ENCODE measurements at places on chromosomes 13 and 19. TPM values are rescaled to one million over a fixed set of nuclear protein-coding genes. Genes with fewer than 3 reads are reported as not detected.

Gene ZNF223
- 12.0 TPM for total RNA-seq

Gene SIGLEC8
- 1.2 TPM for total RNA-seq

Gene PDS5B
- 96.9 TPM for total RNA-seq

Gene KLK6
- total RNA-seq = 0.25 TPM

Gene PINLYP
- total RNA-seq = 7.4 TPM

Gene SYNE4
- total RNA-seq = under 0.01 TPM

Gene SHC2
- total RNA-seq = 8.9 TPM

Gene KRTDAP
- total RNA-seq = 0.49 TPM

Gene WDR62
- 0.98 TPM for total RNA-seq

Gene PBX4
- total RNA-seq = 8.6 TPM

Gene TSPAN16
- total RNA-seq = not detected

Gene PRMT1
- total RNA-seq = 160 TPM

Gene NHLRC3
- total RNA-seq = 29.3 TPM

Gene C13orf42
- not detected for total RNA-seq

Gene RBM26
- total RNA-seq = 48.2 TPM

Gene ZFP14
- 39.3 TPM for total RNA-seq

Gene RXFP2
- not detected for total RNA-seq

Gene CEACAM20
- total RNA-seq = not detected

Gene SIN3B
- total RNA-seq = 50.6 TPM

Gene APLP1
- total RNA-seq = 162 TPM

Gene PSPN
- 3.0 TPM for total RNA-seq

Gene ATP4B
- not detected for total RNA-seq

Gene ICAM5
- total RNA-seq = 5.4 TPM

Gene KLF12
- 62.4 TPM for total RNA-seq

Gene GNA15
- 0.25 TPM for total RNA-seq

Gene TNNI3
- 0.98 TPM for total RNA-seq

Gene GSK3A
- 57.0 TPM for total RNA-seq

Gene EEF2
- total RNA-seq = 1,871 TPM

Gene ZNF17
- total RNA-seq = 27.3 TPM

Gene DNMT1
- total RNA-seq = 37.1 TPM
